ENCODE measurements at places on chromosomes 13 and 19. TPM values are rescaled to one million over a fixed set of nuclear protein-coding genes. Genes with fewer than 3 reads are reported as not detected.

Gene ZNF491
- total RNA-seq: 0.77 TPM

Gene NKPD1
- total RNA-seq: 0.17 TPM

Gene CARM1
- total RNA-seq: 113 TPM

Gene TGFBR3L
- 6.5 TPM for total RNA-seq

Gene CPT1C
- 66.4 TPM for total RNA-seq

Gene CEACAM20
- not detected for total RNA-seq

Gene CCDC194
- total RNA-seq: 0.68 TPM

Gene ATP8B3
- total RNA-seq: 8.7 TPM

Gene PCP2
- not detected for total RNA-seq

Gene ZNF524
- 2.9 TPM for total RNA-seq

Gene ZBTB32
- total RNA-seq: 0.13 TPM

Gene LILRA1
- not detected for total RNA-seq

Gene IL11
- 3.9 TPM for total RNA-seq

Gene BRME1
- total RNA-seq: 6.7 TPM

Gene SPACA4
- not detected for total RNA-seq

Gene ATP4A
- 0.24 TPM for total RNA-seq

Gene PROZ
- not detected for total RNA-seq

Gene TNFSF13B
- 0.31 TPM for total RNA-seq
